ENCODE measurements at places on chromosomes 12 and 14.

DNA sequence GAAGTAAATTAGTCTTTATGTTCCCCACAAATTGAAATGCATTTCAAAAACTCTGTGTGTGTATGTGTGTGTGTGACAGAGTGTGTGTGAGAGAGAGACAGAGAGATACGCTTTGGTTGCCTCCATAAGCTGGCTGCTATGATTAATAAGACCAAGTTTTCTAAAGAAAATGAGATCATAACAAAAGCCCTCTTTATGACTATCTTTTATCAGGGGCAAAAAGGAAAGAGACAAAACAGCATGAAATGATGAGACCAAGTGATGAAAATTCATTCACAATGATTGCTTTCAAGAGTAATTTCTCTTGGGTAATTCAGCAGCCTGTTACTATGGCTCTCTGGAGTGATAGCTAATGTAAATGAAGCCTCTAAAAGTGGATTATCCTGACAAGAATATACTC lies 277.6 kb upstream of the PLEKHG7 start:
- no peak for DNase-seq

GRCh38 chr14:105171004-105171673 lies 2.6 kb upstream of the JAG2 start:
- DNase-seq: no peak

- DNase-seq: no peak
These were observed 175.2 kb upstream of the HMGA2 start for GRCh38 chr12:65649126-65649525.

GRCh38 chr12:105736498-105736897 lies 402.3 kb downstream of the NUAK1 start:
- no peak for DNase-seq

DNA sequence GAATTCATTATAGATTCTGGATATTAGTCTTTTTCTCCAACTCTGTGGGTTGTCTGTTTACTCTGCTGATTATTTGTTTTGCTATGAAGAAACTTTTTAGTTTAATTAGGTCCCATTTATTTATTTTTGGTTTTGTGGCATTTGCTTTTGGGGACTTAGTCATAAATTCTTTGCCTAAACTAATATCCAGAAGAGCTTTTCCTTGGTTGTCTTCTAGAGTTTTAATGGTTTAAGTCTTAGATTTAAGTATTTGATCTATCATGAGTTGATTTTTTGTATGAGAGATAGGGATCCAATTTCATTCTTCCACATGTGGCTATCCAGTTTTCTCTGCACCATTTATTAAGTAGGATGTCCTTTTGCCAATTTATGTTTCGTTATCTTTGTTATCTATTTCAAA lies 683.4 kb upstream of the FBXO33 start:
- no peak for DNase-seq

GRCh38 chr12:68306564-68306963 lies 25.6 kb downstream of the MDM1 start:
- no peak for DNase-seq

- DNase-seq: no peak
These were observed 36.6 kb upstream of the SPPL3 start for GRCh38 chr12:120940799-120941198.

- no peak for DNase-seq
These were observed 36.3 kb upstream of the STK38L start for GRCh38 chr12:27207615-27208413.

- DNase-seq: no peak
These were observed 51.6 kb upstream of the C14orf180 start for GRCh38 chr14:104527857-104528459.

DNA sequence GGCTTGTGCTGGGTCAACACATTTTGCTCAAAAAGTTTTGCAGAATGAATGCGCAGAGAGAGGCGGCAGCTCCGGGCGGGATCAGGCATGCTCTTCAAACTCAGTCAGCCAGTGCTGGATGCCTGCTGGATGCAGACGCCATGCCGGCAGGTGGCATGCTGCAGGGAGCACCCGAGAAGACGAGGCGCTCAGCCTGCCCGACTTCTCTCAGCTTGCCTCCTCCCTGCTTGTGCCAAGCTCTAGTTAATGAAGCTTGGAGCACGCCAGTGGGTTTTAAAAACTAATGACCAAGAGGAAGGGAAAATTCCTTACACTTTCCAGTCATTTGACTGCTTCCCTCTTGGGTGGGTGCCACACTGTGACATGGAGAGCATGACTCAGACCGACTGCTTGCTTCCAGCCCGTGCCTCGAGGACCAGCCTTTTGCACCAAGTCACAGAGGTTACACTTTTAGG lies 39.8 kb downstream of the SLC24A4 start:
- DNase-seq: peak; percentile 1

GRCh38 chr12:6430124-6430989 lies 14.4 kb upstream of the CD27 start:
- peak; percentile 54 for DNase-seq

DNA sequence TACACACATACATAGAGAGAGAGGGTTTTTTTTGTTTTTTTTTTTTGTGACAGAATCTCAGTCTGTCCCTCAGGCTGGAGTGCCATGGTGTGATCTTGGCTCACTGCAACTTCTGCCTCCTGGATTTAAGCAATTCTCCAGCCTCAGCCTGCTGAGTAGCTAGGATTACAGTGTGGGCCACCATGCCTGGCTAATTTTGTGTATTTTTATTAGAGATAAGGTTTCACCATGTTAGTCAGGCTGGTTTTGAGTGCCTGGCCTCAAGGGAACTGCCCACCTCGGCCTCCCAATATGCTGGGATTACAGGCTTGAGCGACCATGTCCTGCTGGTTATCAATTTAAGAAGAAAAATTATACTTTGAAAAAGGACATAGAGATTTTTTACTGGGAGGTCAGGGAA lies 710.6 kb downstream of the SLC6A15 start:
- DNase-seq: no peak

GRCh38 chr14:100421756-100422470 lies 98.8 kb downstream of the SLC25A47 start:
- no peak for DNase-seq

GRCh38 chr12:42683933-42684801 lies 94.6 kb upstream of the PRICKLE1 start:
- no peak for DNase-seq

- no peak for DNase-seq
These were observed 521.0 kb upstream of the ATP2B1 start for GRCh38 chr12:90229407-90230170.

GRCh38 chr14:66121859-66122258 lies 364.3 kb upstream of the CCDC196 start:
- no peak for DNase-seq

- DNase-seq: no peak
These were observed 60.0 kb downstream of the PLEKHG7 start for GRCh38 chr12:92762773-92763172.

DNA sequence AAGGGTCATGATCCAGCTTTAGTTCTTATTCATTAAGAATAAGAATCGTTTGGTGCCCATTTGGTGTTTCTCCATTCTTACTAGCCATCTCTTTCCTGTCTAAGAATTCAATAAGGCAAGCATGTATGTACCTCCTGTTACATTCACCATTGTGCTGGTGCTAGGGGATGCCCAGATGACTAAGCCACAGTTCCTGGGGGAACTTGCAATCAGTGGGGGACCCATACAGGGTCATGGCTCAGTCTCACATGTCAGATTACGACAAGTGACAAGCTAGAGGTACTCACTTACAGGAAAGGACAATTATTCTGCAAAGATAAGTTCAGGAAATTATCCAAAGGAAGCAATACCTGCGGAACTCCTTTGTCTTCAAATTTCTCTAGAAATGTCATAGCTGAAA lies 125.4 kb downstream of the STXBP6 start:
- no peak for DNase-seq

DNA sequence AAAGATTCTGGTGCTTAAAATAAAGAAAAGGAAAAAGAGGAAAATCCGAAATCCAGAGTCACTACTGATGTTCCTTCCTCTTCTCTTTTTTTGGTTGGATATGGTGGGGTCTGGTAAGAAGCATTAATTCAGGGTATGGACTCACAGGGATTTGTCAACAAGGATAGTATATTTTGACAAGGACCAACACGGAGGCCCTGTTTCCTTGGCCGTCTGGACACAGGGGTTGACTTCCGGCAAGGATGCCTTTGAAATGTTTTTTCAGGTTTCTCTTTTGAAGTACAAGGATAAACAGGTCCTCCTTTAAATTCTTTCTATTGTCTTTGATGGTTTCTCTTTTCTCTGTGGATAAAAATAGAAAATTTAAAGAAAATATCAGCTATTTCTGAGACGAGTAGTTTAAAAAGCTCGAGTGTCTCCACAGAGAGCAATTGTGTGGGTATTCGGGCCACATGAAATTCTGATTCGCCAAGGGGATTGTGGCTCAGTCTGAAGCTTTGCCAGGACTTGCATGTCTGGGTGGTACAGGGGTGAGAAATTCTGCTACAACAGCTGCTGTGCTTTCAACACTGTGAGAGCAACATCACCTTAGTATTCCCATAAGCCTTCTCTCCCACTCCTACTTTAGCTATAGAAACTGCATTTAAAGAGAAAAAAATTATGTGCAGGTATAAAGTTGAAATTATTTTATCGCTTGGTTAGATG lies 88.5 kb upstream of the CSRP2 start:
- no peak for DNase-seq
